ENCODE measurements at places on chromosomes 7 and 10.

GRCh38 chr7:114715907-114716306 is 206.0 kb upstream of the MDFIC start:
- peak; percentile 32 for DNase-seq

GRCh38 chr10:100328198-100328597 is 1.8 kb downstream of the PKD2L1 start:
- DNase-seq = no peak

DNA sequence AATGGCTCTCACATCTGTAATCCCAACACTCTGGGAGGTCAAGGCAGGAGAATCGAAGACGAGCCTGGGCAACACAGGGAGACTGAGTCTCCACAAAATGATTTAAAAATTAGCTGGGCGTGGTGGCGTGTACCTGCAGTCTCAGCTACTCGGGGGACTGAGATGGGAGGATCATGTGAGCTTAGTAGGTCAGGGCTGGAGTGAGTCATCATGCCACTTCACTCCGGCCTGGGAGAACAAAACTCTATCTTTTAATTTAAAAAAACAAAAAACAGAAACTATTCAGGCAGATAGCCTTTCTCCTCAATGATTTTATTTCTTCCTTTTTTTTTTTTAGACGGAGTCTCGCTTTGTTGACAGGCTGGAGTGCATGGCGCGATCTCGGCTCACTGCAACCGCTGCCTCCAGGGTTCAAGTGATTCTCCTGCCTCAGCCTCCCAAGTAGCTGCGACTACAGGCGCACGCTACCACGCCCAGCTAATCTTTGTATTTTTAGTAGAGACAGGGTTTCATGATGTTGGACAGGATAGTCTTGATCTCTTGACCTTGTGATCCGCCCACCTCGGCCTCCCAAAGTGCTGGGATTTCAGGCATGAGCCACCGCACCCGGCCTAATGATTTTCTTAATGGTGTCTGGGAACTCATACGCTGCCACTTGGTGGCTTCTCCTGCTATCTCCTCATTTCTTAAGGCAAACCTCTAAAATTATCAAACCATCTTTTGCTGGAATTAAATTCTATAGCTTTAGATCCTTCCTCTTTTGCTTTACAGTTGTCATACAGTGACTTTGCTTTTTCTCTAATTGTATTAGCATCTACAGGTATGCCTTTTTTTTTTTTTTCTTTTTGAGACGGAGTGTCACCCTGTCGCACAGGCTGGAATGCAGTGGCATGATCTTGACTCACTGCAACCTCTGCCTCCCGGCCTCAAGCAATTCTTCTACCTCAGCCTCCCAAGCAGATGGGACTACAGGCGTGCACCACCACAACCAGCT is 22.9 kb downstream of the SRPK2 start:
- DNase-seq = no peak

DNA sequence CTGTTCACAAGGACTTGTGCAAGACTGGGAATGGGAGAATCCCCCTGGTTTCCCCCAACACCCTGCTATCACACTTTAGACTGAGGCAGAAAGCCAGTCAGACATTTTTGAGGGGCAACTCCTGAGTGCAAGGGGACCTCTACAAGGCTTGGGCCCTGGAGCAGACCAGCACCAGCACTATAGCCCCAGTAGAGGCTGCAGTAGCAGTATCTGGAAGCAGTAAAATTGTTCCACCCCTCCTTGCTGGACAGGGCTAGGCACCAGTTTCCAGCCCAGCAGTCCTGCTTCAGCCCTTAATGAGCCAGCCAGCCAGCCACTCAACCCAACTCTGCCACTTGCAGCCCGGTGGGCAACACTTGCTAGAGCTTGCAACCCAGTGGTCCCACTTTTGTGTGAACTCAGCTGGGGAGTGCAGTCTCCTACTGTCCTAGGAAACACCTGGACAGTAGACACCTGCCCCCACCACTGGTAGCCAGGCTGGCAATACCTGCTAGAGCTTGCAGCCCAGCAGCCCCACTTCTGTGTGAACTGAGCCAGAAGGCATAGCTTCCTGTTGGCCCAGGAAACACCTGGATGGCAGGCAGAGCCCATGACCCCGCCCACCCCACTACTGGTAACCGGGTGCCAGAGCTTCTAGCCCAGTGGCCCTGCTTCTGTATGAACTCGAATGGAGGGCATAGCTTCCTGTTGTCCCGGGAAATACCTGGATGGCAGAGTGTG is 65.0 kb downstream of the FBXL13 start:
- no peak for DNase-seq

DNA sequence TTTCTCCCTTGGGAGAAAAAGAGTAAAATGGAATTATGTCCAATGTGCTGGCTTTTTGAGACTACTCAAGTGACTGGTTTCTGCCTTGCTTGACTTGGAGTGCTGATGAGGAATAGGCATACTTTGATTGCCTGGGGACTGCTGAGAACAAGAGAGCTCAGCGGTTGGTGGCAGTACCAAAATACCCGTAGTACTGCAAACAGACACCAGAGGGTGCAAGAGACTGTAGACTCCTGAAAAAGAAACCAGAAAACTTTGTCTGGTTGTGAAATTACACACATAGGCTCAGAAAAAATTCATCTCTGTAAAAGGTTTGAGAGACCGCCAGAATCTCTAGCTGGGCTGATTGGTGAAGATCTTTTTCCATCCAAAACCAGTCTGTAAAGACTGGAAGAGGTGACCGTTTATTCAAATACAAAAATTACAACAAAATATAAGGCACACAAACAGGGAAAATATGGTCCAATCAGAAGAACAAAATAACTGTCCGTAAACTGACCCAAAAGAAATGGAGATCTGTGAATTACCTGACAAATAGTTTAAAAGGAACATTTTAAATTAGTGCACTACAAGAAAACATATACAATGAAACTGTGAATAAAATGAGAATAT is 18.5 kb downstream of the BICC1 start:
- peak; percentile 68 for DNase-seq

- DNase-seq = no peak
Measured at GRCh38 chr7:115984105-115984504, 46.5 kb downstream of the TFEC start.

DNA sequence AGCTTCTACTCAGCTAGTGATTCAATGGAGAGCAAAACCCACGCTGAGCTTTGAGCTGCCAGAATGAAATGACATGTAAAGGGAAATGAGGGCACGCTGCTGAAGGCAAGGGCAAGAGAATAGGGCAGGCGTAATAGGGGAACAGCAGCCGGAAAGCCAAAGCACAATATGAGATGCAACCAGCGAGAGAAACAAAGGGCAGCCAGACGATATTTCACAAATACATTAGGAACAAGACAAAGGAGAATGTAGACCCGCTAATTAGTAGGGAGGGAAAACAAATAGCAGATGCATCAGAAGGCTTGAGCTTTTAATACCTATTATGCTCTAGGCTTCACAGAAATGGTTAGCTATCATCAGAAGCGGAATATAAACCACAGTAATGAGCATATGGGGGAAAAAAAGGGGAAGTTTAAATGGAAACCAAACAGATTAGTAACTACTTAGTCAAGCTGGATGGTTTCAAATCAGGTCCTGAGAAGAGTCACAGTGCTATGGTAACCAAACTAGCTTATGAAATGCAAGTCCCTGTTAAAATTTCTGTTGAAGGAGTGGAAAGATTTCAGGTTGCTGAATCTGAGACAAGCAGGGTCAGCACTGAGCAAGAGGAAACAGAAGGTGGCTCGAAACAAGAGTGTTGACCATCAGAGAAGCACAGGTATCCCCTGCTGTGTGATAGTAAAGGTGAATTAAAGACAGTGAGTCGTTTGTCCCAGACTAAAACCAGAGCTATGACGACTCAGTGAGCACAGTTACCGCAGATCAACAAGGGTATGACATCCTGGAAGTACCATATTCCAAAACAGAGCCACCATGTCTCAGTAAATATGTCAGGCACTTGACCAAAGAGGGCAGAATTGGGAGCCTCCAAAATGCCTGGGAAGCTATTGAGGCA is 496.9 kb upstream of the CELF2 start:
- DNase-seq = peak; percentile 16

- no peak for DNase-seq
Measured at GRCh38 chr7:25832456-25832855, 319.5 kb upstream of the NFE2L3 start.

GRCh38 chr10:117444497-117445040 is 69.3 kb upstream of the PDZD8 start:
- DNase-seq = no peak

DNA sequence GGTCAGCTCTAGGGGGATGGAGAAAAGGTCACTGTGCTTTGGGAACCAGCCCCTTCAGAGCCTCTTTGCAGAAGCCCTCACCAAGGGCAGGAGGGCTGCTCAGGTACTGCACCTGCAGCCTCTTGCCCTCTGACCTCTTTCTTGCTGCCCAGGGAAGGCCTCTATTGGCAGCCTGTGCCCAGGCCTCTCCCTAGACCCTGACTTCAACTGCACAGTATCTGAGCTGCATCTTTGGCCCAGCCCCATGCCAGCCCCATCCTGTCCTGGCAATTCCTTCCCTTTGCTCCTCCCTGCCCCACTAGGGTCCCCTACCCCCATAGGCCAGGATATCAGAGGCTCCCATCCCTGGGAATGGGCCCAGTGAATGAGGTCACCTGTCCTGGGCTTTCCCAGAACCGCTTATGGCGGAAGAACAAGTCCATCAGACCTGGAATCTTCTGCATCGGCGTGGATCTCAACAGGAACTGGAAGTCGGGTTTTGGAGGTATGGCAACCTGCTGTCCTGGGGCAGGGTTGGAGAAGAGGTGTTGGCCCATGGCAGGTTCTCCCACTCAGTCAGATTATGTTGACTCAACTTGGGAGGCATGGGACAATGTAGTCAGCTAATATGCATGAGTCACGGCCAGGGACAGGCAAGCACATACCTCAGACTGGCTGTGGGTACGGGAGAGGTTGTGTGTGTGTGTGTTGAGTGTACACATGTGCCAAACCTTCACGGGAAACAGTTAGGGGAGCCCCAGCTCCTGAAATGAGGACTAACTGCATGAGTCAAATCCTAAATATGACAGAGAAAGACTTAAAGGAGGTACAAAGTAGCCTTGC is 17.1 kb upstream of the CPA1 start:
- no peak for DNase-seq

- no peak for DNase-seq
Measured at GRCh38 chr10:132065491-132066105, at the start of gene JAKMIP3. TSS of gene JAKMIP3 (plus strand) at chr10:132065946. CDS start at chr10:132104809, 38,863 bp downstream.

- no peak for DNase-seq
Measured at GRCh38 chr10:26969145-26969926, 108.6 kb upstream of the ABI1 start.

- DNase-seq = no peak
Measured at GRCh38 chr10:62924344-62924748, 108.2 kb upstream of the EGR2 start.

GRCh38 chr10:64535131-64535867 is 1014.1 kb downstream of the REEP3 start:
- no peak for DNase-seq

- no peak for DNase-seq
Measured at GRCh38 chr10:86085686-86086085, 280.9 kb downstream of the GRID1 start.

GRCh38 chr10:504121-504611 is 185.3 kb downstream of the DIP2C start:
- no peak for DNase-seq

DNA sequence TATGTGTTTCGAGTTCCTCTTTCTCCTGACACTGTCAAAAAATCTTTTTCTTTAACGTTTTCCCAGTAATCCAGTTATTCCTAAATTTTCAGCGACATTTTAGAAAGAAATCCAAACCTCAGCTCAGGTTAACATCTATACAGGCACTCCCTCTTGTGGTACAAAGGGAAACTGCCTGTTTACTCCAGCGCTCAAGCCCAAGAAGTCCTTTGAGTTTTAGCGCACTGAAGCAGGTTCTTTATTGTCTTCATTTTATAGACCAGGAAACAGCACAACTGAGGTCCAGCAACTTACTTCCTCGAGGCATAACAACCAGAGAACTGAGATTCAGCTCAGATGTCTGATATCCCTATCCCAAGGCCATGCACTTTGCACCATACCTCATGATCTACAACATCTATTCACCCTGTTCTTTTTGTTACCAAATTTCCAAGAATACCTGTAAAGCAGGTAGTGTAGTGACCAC is 287.2 kb upstream of the MKLN1 start:
- DNase-seq = peak; percentile 68

DNA sequence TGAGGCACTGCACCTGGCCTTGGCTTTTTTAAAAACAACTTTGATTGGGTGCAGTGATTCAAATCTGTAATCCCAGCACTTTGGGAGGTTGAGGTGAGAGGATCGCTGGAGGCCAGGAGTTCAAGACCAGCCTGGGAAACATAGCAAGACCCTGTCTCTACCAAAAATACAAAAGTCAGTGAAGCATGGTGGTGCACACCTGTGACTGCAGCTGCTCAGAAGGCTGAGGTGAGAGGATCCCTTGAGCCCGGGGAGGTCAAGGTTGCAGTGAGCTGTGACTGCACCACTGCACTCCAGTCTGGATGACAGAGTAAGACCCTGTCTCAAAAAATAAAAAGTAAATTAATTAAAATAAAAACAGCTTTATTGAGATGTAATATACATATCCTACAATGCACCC is 84.9 kb downstream of the NPTX2 start:
- DNase-seq = no peak

GRCh38 chr10:1498746-1499358 is 238.5 kb downstream of the ADARB2 start:
- DNase-seq = no peak

- DNase-seq = no peak
Measured at GRCh38 chr10:99233689-99234037, 2.0 kb downstream of the HPSE2 start.

DNA sequence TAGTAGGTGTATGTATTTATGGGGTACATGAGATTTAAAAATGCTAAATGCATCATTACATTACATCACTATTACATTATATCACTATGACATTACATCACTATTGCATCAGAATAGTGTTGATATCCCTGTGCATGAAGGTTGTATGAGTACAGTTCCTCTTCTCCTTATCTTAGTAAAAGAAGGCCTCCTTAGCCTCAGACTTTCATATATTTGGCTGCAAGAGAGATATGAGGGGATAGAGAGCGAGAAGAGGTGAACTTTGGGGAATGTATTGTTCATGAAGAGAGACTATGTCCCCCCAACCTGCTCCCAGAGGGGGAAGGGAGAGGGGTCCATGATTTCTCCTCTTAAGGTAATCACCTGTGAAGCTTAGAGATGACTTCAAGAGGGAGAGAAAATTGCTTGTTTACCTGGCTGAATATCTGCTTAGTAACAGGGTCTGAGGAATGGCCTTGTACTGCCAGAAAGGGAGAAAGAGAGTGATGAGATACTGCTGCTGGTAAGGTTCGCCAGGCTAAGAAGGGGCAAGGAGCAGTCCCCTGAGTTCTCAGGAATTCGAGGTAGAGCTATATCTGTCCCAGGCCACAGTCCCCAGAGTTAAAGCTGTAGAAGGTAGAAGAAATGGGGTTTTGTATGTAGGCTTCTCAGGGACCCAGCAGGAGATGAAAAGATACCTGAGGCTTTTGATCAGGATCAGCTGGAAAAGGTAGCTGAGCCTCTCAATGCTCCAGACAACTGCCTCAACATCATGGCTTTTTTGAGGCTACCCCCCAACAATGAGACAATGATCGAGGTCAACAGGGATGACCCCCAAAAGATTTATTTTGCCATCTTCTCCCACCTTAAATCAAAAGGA is 168.4 kb upstream of the WNT16 start:
- no peak for DNase-seq

DNA sequence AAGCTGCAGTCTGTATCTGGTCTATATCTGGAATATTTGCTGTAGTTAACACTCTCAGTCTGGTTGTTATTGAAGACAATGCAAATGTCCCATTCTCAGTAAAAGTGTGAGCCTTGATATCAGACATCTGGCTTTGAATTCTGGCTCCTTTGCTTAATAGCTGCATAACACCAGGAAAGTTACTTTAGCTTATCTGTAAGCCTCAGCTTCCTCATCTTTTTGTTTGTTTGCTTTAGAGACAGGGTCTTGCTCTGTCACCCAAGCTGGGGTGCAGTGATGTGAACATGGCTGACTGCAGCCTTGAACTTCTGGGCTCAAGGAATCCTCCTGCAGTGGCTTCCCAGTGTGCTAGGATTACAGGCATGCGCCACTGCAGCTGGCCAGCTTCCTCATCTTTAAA is 41.3 kb downstream of the CNNM2 start:
- no peak for DNase-seq
